ENCODE measurements at places on chromosomes 11 and 22.

DNA sequence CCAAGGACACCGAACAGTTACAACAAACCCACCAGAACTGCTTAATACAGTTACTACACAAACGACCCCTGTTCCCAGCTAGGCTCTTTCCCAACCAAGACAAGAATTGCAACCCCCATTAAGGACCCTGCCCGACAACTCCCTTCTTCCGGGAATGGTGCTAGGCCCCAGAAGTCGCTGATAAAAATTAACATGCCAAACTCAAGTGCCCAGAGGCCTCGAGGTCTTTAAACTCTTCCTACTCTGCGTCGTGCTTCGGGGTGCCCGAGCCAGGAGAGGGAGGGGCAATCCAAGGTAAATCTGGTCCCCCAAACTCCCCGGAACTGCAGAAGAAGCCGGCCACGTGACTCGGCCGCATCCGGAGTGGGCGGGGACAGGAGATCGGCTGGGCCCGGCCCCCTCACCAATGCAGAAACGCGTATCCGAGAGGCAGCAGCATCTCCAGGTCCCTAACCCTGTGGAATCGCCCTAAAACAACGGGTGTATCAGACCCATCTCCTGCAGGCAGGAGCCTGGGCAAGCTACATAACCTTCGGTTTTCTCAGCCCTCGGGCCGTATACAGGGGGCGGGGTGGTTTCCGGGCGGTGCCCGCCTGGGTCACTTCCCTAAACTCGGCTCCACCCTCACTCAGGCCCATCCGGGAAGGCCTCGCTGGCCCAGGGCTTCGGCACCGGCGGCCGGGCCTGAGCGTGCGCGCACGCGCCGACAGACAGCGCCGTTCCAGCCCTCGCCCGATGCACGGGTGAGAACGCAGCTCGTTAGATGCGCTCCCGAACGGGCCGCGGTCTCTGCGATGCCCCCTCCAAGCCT, 1.1 kb downstream of the CFL1 start:
- DNase-seq, result peak; percentile 69

DNA sequence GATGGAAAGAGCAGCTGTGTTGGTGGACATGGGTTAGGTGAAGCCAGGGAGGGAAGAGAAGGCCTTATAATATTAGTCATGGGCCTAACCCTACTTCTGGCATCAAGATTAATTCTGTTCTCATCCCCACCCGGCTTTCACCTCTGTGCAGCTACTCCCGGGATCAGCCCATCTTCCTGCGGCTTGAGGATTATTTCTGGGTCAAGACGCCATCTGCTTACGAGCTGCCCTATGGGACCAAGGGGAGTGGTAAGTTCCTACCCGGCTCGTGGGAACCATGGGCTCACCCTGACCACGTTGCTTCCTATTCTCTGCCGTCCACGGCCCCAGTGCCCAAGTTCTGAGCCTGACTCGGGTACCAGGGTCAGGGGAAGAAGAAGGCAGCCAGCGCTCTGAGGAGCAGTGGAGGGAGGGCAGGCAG, 51.6 kb downstream of the ST3GAL4 start:
- no peak for DNase-seq

- DNase-seq, result no peak
Measured at GRCh38 chr11:95358511-95359340, 127.7 kb upstream of the SESN3 start.

DNA sequence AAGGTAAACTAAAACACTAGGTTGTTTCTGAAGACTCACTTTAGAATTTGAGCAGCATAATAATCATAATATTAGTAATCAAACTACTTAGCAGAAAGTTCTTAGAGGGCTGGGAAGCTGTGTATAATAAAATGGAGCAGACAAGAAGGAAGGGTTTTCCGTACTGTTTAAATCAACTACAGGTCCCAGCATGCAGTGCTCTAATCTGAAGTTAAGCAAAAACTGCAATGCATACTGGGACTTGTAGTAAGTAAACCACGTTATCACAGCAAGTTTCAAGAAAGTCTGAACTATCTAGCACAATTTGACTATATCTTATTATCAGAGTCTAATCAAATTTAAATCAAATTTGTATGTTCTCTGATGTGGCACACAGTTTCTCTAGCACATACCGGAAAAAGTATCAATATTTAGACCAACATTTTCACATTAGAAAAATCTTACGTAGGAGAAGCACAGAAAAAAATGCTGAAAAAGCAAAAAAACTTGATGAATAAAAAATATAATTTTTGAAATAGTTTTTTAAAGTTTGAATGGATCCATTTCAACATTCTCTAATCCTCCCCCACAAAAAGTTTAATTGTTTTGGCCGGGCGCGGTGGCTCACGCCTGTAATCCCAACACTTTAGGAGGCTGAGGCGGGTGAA, 8.2 kb downstream of the PHF21A start:
- no peak for DNase-seq

DNA sequence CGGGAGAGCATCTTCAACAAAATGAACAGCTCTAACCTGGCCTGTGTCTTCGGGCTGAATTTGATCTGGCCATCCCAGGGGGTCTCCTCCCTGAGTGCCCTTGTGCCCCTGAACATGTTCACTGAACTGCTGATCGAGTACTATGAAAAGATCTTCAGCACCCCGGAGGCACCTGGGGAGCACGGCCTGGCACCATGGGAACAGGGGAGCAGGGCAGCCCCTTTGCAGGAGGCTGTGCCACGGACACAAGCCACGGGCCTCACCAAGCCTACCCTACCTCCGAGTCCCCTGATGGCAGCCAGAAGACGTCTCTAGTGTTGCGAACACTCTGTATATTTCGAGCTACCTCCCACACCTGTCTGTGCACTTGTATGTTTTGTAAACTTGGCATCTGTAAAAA, 109.9 kb downstream of the ARHGAP8 start:
- DNase-seq, result no peak

DNA sequence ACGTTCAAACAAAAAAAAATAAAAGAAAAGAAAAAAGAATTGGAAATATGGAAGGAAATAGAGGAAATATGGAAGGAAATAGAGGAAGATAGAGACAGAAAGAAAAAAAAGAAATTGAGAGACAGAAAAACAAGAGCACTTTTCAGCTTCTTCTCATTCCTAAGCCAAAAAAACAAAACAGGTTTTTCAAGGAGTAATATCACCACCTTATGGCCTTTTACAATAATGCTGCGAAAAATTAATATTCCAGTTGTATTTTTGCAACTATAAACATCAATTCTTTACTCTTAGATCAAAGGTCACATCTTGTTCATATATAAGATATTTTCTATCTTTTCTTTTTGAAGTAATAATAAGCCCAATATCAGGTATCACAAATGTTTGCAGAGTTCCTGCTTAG, 328.3 kb downstream of the FAT3 start:
- DNase-seq, result no peak

DNA sequence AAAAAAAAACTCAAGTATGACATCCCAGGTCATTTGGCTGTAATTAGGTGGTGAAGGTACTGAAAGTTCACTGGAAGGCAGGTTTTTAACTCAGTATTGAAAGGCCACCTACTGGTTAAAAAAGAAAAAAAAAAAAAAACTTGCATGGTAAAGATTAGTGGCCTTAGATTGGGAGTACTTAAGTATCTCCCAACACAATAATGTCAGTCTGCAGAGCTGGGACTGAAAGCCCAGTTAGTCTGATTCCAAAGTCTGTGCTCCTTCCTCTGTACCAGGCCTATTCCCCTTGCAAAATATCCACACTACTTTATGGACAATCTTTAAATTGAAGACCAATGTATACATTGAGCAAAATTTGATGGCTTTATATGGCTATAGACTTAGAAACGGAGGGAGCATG, 85.5 kb downstream of the NOX4 start:
- DNase-seq, result no peak

GRCh38 chr22:47367107-47367690, 604.7 kb downstream of the TBC1D22A start:
- no peak for DNase-seq

GRCh38 chr11:12531020-12531419, 143.2 kb upstream of the TEAD1 start:
- no peak for DNase-seq

DNA sequence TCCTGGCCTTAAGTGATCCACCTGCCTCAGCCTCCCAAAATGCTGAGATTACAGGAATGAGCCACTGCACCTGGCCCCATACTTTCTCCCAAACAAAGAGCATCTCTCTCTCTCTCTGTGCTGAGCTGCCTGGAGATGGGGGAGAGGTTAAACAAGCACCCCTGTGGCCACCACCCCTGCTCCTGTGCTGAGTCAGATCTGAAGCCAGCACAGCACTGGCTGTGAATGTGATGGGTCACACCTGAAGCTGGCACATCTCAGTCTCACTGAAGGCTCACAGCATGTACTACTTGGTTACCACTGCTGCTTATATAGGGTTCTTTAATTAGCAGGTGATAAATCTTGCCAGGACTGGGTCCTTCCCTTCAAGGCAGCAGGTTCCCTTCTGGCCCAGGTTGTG, 10.8 kb upstream of the WEE1 start:
- DNase-seq, result no peak

GRCh38 chr11:95700471-95700817, 89.1 kb downstream of the FAM76B start:
- no peak for DNase-seq

- no peak for DNase-seq
Measured at GRCh38 chr11:60182541-60183330, at the start of gene MS4A6A. TSS of gene MS4A6A (minus strand) at chr11:60183083. CDS start at chr11:60181727, 1,356 bp downstream.

DNA sequence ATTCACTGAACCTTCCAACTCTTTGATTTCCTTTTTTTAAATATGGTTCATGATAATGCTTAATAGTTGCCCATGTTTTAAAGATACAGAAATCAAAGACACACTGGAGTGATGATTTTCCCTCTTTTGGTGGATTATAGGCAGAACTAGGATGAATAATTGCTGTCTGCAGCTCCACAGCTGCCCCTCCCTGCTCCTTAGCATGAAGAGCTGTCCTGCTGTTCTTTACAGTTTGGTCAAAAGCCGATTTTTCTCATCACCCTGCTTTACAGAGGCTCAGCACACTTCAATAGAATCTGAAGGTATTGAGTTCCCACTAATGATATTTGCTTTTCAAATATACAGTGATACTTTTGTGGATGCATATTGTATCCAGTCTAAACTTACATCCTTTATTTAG, 202.6 kb downstream of the AASDHPPT start:
- no peak for DNase-seq

GRCh38 chr11:104370478-104370877, 206.5 kb upstream of the PDGFD start:
- DNase-seq, result no peak

DNA sequence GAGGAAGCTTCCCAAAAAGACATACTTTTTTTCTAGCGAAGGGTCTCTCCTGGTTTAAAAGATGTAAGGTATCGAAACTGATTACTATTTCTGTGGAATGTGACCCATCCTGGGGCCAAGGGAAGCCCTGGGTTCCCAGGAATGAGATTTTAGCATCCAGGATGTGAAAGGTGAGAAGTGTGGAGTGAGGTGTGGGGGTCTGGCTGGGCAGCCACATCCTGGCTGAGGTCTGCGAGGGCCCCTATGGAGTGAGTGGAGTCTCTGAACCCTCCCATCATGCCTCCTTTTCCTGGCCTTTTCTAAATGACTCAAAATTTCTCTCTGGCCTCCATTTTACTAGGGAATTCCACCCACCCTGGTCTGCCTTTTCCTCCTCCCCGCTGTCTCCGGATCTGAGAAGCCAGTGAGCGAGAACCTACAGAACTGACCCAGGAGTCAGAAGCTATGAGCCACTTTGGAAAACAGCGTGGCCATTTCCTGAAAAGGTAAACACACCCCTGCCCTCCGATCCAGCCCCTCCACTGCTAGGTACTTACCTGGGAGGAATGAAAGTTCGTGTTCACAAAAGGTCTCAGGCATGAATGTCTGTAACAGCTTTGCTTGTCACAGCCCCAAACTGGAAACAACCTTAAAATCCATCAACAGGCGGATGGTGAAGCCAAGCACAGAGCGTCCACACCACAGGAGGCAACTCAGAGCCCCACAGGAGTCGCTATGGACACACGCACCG, 27.7 kb upstream of the SHANK2 start:
- no peak for DNase-seq

- no peak for DNase-seq
Measured at GRCh38 chr22:49662681-49663080, 165.0 kb downstream of the BRD1 start.

- DNase-seq, result no peak
Measured at GRCh38 chr11:37786214-37786755, 1188.2 kb upstream of the RAG2 start.

DNA sequence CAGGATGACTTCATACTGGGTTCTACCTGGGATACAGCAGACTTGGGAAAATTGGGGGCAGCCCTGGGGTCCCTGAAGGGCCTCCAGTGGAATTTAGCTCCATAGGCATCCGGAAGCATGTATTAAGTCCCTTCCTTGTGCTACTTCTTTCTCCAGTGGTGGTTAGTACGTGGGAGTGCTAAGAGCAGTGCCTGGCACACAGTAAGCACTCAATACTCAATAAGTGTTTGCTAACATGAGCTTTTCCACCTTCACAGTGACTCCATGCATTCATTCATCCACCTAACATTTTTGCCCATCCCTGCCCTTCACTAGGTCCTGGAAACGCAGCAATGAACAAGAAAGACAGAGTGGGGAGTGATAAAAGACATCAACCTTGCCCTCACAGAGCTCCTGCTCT, 120.5 kb downstream of the MN1 start:
- DNase-seq, result no peak

GRCh38 chr22:47623066-47623762, 860.8 kb downstream of the TBC1D22A start:
- no peak for DNase-seq

- DNase-seq, result no peak
Measured at GRCh38 chr11:100593291-100593690, 93.8 kb upstream of the ARHGAP42 start.

- DNase-seq, result no peak
Measured at GRCh38 chr11:36622431-36623136, 24.5 kb upstream of the RAG2 start.

DNA sequence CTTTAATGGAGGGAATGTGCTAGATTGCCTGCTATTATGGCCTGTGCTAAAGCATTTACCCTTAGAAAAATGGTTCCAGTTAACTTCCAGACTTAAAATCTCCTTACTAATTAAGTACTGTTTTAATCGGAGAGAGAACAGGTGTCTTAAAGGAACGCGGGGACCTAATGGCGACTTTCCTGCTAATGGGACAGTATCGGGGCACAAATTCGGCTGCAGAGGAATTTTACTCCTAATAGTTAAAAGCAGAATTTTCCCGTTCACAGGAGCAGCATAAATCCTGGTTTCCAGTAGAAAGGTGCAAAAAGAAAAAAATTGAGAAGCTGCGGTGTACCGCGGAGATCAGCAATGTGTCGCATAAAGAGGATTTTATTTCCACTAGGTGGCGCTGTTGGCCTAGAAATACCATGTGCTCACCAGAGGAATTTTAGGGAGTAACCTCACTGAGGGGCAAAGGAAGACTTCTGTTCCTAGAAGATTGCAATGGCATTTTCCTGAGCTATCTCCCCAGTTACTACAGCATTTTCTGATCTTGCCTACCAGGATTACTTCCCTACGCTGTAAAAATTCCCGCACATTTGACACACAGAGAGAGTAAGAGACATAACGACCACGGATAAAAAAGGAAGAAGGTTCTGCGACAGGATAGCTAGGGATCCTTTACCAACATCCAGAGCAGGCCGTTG, 44.5 kb downstream of the ZNF280B start:
- DNase-seq, result peak; percentile 9

DNA sequence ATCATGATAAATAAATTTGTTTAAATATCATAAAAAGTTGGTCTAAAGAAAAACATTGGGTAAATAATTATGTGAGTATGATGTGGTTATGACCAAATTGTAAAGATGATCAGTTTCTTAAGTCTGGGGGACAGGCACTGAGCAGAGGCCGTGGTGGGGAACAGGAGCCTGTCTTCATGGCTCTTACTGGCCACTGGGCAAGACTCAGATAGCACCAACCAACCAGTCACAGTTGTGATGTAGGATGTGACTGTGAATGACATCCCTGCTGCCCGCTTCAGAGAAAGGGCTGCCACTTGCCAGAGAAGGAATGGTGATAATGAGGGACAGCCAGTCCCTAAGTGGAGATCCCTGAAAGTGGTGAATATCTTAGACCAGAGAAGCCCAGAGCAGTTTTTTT, 7.0 kb downstream of the PTPRJ start:
- DNase-seq, result no peak
